Natural killer cell treated with Interleukin-12 subunit alpha and Interleukin-12 subunit beta and Interleukin-15 and Interleukin-18, amount 100 ng/mL, for 72 hours (primary cell): ENCODE measurements at places on chromosomes 3 and 15.

DNA sequence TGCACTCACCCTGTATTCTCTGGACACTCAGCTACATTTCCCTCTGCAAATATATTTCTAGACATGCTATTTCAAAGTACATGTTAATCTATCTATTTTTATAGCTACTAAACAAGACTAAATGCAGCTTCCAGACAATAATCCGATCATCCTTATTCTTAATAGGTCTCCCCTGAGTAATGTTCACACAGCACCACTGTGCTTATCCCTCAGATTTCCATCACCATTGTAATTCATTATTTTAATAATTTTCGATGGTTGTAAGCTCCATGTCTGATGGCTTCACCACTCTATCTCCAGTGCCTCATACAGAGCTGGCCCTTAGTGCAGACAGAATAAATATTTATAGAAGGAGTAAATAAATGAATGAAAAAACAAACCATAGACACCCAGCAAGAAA is 117.5 kb downstream of the ANXA2 start:
- DNase-seq: no peak

DNA sequence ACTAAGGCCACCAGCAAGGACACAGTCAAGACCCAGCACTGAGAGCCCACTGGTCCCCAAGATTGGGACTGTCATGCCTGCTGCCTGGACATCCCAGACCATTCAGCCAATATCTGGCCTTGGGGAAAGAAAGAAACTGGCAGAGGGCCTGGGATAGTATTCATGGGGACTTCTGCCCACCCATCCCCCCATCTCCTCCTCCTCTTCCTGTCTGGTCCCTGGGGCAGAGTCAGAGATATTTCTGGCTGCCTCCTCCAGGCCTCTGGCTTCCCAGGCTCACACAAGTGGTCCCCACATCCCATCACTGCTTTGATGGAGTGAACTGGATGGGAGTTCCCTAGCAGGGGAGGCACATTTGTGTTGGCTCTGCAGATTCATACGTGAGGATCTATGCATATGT is 4.2 kb upstream of the RASL12 start:
- DNase-seq: no peak

GRCh38 chr15:89112341-89112971 is 24.2 kb downstream of the ABHD2 start:
- no peak for DNase-seq

DNA sequence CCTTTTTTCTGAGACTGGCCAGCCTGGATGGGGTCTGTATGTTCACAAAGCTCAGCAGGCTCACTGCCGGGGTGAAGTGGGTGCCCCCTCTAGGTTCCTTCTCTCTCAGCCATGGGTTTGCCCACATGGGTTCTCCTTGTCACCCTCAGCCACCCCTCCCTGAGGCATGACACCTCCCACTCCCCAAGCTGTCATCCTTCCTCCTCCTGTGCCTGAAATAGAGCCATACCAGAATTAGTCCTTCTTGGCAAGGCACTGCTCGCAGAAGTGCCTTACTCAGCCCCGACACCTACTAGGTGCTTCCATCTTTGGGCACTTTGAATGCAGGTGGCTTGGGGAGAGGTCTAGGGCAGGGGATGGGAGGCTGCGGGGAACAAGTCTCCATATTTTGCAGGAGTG is 62.9 kb upstream of the SEC13 start:
- DNase-seq: no peak

DNA sequence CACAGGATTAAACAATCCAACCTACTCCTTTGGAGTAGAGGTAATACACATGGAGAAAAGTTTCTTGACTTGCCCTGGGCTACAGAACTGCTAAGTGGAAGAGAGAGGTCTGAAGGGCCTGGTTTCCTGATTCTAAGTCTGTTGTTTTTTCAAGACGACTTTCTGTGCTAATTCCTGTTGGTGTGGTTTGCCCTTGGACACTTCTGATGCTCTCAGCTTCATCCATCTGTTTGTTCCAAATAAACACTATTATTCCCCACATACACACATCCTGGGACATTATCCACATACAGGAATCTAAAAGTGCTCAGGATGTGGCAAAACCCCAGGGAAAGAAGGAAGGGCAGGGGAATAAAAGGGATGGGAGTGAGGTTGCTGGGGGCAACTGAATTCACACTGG is 393.5 kb upstream of the TBL1XR1 start:
- no peak for DNase-seq

- peak; percentile 91 for DNase-seq
These were observed at the start of gene TMEM42 for GRCh38 chr3:44861412-44862225. Gene TMEM42 (plus strand): TSS chr3:44861912. CDS start chr3:44861925, 13 bp downstream.

DNA sequence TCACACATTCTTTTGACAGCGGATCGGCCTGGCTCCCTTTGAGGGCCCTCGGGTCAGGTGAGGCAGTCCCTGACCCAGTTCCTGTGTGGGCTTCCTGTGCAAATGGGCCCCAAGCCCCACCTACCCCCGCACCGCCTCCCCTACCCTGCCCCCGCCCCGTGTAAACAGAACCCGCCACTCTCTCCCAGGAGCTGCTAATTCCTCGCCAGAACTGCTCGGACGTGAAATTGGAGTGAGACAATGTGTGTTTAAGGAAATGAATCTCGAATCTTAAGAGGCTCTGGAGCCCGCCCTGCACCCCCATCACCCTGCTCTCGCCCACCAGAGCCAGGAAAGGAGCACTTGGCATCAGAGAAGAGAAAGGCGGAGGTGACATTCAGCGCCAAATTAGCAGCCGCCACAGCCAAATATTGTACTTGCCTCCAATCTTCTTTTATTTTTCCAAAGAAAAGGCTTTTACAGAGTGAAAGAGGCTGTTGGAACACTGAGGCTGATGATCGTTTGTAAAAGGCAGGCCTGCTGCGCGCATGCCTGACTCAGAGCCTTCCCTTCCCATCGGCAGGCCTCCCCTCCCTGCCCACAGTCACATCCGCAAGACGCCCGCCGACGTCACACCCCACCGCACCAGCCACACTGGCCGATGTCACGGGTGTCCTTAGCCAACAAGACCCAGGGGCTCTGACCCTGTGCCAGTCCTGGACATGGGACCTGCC is 53.1 kb downstream of the CACNA2D2 start:
- peak; percentile 89 for DNase-seq

- no peak for DNase-seq
These were observed 7.9 kb downstream of the DGKG start for GRCh38 chr3:186354100-186354499.

- DNase-seq: no peak
These were observed 229.4 kb upstream of the AZI2 start for GRCh38 chr3:28577941-28578500.

- DNase-seq: no peak
These were observed 16.2 kb upstream of the TJP1 start for GRCh38 chr15:29838352-29839010.

DNA sequence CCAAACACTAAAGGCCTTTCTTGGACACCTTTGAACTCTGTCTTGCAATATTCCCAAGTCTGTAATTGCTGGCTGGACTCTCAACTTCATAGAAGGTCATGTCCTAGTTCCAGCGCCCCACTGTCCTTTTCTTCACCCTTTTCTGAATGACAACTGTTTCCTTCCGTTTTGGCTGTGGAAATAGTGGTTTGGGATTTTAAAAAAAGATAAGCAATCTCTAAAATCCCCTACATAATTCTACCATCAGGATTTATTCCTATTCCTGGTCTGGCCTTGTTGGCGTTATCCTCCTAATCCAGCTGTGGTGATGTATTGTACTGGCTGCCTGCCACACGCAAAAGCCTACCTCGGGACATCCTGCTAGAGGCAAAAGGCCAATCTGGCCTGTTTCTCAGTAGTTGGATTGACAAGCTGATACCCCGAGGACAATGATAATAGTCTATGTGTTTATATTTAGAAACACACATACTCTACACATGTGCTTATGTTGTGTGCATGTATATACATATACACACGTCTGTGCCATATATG is 440.3 kb upstream of the DPH6 start:
- no peak for DNase-seq

DNA sequence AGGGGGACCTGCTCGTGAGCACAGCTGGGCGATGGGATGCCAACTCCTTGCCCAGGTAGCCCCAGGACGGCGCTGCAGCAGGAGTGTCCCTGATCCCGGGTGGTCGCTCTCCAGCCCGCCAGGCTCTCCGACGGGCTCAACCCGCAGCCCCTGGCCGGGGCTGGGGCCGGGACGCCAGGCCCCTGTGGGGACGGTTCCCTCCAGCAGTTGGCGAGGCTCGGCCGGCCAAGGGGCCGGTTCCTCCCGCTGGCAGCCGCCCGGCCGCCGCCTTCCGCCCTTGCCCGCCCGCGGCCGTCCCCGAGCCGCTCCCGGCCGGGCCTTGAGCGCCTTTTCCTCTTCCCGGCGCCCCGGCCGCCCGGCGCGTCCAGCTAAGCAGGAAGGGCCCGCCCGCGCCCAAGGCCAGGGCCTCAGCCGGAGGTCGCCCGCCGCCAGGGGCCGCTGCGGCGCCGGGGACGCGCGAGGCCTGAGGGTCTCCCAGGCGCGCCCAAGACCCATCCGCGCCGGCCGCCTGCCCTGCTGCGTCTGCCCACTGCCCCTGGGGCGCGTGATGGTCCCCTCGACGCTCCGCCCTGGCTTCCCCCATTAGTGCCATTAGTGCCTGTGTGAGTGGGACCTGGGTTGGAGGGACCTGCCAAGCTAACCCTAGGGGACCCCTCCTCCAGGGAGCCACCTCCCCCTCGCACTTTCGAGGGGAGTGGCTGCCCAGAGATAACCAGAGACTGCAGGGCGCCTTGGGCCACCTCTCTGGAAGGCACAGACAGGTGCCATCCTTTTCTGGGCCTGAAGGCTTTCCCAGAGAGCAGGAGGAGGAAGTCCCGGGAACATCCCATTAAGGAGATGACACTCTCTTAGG is 106.4 kb downstream of the FBLN2 start:
- DNase-seq: no peak

DNA sequence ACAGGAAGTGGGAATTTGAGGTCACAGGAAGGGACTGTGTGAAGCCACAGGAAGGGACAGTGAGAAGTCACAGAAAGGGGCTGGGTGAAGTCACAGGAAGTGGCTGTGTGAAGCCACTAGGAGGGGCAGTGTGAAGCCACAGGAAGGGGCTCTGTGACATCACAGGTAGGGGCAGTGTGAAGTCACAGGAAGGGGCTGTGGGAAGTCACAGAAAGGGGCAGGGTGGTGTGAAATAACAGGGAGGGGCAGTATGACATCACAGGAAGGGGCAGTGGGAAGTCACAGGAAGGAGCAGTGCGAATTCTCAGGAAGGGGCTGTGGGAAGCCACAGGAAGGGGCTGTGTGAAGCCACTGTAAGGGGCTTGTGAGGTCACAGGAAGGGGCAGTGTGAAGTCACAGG is 35.8 kb downstream of the GASK1A start:
- no peak for DNase-seq

DNA sequence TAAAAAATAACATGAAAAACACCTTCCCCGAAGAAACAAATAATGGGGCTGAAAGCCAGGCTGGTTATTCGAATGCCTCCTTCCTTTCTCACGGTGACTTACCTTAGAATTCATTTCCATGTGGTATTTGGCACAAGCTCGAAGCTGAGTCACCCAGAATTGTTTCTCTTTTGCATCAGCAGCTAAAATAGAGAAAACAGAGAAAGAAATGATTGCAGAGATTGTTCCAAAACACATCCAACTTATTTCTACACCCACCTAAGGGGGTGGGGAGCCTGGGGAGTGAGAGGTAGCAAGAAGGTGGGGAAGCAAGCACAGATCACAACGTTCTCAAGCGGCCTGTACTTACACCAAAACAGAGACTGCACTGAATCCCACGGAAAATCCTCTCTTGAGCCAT is 104.7 kb downstream of the OSBPL10 start:
- DNase-seq: no peak

DNA sequence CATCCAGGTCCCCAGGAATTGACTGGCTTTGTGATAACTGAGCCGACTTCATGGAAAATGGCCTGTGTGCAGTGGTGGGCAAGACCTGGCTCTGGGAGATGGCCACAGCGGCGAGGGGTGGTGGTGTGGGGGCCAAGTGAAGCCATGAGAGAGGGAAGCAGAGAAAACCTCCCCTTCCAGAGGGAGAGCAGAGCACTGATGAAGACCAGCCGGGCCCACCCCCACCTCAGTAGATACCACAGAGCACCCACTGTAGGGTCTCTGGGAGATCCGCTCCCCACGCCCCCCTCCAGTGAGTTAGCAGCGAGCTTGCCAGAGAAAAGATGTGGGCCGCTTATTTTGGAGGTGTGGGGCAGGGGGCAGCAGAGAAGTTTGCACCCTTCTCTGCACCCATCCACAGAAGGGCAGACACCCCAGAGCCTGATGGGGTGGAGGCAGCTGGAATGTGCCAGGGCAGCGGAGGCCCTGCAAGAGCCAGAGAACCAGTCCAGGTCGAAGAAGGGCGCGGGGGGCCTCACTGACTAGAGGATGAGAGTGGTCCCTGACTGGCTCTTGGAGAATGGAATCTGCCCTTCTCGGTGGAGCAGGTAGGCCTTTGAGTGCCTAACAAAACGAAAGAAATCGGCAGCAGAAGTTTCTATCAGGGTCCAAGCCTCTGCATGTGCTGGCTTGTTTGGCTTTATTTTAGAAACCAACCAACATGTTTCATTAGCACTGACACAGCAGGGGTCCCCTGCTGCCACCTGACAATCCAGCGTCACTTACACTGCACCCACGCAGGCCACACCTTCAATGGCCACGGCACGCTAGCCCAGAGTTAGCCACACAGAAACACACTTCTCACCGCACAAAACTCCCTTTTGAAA is 28.3 kb downstream of the MELTF start:
- DNase-seq: peak; percentile 53

- DNase-seq: no peak
These were observed 986 bp downstream of the KPNA4 start for GRCh38 chr3:160564258-160564911.

GRCh38 chr3:128492671-128493569 is at the start of gene GATA2:
Gene GATA2 (minus strand): TSS chr3:128493201. CDS start chr3:128487031, 6,170 bp downstream.
- peak; percentile 45 for DNase-seq

GRCh38 chr3:39319249-39319648 is 10.3 kb upstream of the CCR8 start:
- no peak for DNase-seq

DNA sequence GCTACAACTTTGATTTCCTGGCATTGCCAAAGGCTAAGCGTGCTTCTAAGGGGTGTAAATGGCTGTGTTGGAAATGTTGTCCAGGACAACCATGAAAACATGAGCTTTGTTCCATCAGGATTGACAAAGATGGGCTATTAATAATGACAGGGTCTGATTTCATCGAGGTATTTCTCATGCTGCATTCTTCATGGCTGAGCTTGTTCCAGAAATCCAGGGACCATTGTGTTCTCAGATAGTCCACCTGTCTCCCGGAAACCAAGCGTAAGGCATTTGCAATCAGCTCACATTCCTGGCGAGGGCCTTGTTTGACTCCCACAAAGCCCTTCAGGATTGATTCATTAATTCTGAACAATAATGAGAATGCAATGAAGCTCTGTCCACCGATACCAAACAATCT is 111.3 kb downstream of the CD47 start:
- DNase-seq: no peak

DNA sequence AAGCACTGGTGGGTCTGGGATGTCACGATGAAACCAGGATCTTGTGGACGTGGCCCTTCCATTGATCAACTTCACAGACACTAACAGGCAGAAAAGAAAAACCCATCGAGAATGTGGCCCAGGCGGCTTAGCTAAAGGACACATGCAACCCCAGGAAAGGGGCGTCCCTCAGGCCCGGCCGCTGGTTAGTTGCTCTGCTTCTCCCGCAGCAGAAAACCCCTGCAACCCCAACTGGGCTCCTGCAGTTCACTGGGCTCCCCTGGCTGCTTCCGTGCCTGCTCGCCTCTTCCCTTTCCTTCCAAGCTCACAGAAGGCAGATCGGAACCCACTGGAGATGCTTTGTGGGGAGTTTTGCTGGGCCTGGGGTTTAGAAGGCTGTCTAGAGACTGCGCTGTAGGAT is 1.1 kb downstream of the GASK1A start:
- DNase-seq: no peak
